Stimulated activated CD4-positive, alpha-beta T cell treated with anti-CD3 and anti-CD28 coated beads, Interleukin-1b, Interleukin-23, amount 100 ng/mL, for 1 hour (primary cell): ENCODE measurements at places on chromosomes 13 and 19.

- DNase-seq: no peak
Measured at GRCh38 chr13:39612023-39612637, 9.1 kb upstream of the LHFPL6 start.

DNA sequence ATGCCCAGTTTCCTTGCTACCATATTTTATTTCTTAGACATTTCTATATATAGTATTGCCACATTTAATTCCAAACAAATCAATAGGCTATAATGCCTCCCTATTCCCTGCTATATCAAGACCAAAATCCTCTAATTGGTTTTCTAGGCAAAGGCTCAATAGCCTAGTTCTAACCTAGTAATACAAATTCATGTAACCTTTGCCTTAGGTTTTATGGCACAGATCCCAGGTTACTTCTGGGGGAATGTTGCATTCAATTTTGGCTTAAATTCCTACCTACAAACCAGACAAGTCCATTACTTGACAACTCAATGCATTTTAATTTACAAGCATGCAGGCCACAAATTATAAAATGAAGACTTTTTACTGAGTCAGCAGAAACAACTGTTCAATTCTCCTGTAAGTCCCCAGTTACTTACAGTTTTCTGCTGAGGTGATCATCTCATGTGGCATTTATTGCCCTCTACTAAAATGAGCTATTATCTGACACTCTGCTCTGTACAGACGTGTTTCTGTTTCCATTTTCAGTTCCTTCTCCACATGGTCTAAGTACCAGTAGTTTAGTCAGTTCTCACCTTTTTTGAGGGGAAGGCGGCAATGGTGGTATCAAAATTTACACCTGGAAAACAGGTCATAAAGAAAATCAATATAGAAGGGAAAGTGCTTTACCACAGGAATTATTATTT, 11.7 kb downstream of the KCNRG start:
- DNase-seq: no peak

DNA sequence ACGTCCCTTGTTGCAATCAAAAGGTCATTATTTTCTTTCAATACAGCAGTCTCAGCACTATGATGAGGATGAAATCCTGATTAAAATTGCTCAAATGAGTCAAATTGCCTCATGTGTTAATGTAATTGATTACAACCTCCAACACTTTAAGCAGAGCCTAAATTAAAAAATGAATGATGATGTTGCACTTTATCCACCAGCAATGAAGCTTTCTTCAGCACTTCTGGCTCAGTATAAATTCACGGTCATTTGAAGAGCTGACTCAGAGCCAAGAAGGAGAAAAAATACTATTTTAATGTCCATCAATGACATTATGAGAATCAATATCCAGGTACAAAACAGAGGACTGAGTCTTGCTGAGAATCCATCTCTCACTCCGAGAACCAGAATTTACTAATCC, 792.6 kb upstream of the ATXN8OS start:
- no peak for DNase-seq

DNA sequence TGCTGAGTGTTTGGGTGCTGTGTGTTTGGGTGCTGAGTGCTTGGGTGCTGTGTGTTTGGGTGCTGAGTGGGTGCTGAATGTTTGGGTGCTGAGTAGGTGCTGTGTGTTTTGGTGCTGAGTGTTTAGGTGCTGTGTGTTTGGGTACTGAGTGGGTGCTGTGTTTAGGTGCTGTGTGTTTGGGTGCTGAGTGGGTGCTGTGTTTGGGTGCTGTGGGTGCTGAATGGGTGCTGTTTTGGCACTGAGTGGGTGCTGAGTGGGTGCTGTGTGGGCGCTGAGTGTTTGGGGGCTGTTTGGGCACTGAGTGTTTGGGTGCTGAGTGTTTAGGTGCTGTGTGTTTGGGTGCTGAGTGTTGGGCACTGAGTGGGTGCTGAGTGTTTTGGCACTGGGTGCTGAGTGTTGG, 48.5 kb upstream of the F7 start:
- no peak for DNase-seq

DNA sequence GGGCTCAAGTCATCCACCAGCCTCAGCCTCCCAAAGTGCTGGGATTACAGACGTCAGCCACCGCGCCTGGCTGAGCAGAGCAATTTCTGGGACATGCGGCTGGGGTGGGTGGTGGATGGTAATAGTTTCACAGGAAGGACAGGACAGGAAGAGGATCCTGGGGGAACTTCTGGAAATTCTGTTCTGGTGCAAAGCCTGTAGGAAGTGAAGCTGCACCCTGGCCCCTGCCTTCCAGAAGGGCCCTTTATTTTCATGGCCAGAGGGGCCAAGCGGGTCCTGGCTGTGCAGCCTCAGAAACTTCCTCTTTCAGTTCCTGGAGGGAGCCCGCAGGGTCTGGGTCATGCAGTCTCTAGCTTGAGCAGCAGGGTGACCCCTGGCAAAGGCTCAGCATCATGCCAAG, 15.7 kb downstream of the FEM1A start:
- no peak for DNase-seq

DNA sequence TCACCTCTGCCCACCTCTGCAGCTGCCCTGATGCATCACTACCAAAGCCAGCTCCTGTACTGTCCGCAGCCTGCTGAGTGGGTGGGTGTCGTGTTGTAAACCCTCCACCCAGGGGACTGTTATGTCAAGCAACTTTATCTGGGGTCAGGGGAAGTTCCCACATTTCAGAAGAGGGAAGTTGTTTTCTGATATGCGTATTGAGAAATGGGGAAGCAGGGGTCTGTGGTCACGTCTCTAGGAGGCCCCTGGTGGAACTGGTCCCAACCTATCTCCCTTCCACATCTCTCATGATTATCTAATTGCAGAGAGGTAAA, 31.2 kb downstream of the CLEC17A start:
- DNase-seq: no peak
